ENCODE measurements at places on chromosomes 13 and 19.

DNA sequence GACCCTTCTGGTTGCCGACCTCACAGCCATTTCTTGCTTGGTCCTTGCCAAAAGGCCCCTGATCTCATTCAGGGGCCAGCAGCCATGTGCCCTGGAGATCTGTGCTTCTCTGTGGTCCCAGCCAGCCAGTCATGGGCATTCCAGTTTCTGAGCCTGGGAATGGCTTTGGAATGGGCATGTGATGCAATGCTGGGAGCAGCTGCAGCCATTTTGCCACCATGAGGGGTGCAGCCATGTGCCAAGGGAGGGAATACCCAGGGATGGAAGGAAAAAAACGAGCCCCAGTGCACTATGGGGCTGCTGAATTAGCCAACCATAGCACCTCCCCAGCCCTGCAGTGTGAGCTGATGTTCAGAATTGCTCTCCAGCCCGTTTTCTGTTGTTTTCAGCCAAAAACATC is 26.3 kb downstream of the F2RL3 start:
- no peak for ATAC-seq

DNA sequence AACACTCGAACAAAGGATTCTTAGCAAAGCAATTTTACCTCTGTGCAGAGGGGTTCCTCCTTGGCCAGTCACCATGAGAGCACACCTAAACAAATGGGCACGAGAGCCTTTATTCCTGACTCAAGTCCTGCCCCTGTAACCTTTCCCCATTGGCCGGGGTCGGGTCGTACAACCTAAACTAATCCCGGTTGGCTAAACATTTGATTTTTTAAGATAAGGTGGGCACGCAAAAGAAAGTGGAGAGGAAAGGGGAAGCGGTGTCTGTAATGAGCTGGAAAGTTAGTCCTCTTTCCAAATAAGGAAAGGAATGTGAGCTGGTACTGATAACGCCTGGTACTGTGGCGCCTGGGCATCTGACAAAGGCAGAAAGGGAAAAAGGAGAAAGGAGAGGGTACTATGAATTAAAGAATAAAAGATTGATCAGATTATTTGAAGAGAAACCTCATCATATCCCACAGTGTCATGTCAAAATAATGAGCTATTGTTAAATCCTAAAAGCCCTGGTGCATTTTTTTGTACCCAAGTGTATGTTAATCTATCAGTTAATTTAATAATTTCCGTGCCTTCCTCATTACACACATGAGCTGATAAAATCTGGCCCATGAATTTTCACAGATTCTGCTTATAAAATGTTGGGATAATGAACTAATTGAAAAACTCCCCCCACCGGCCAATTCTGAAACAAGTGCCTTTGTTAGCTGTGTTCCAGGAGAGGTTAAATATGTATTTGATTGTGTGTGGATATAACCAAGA is 335.7 kb downstream of the RFC3 start:
- ATAC-seq: no peak

DNA sequence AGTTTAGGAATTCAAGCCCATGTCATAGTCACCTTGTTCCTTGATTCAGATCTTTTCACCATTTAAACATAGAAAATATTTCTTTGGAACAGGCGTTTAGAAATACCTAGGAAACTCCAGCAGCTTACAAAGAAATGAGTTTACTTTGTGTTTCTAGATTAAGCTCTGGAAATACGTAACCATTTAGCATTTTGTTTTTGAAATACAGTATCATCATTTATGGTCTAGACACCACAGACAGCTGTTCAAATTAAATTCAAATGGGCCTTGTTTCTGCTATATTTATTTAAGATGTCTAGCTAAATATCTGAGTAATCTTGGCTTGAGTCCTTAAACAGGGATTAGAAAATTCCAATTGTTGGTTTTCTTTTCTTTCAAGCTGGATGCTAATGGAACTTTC is 228.5 kb downstream of the NDFIP2 start:
- no peak for ATAC-seq

DNA sequence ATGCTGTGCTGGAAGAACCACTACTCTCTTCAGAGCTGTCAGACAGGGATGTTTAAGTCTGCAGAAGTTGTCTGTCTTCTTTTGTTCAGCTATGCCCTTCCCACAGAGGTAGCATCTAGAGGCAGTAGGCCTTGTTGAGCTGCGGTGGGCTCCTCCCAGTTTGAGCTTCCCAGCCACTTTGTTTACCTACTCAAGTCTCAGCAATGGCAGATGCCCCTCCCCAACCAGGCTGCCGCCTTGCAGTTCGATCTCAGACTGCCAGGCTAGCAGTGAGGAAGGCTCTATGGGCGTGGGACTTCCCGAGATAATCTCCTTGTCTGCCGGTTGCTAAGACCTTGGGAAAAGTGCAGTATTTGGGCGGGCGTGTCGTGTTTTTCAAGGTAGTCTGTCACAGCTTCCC is 42.1 kb upstream of the UQCRFS1 start:
- ATAC-seq: no peak

DNA sequence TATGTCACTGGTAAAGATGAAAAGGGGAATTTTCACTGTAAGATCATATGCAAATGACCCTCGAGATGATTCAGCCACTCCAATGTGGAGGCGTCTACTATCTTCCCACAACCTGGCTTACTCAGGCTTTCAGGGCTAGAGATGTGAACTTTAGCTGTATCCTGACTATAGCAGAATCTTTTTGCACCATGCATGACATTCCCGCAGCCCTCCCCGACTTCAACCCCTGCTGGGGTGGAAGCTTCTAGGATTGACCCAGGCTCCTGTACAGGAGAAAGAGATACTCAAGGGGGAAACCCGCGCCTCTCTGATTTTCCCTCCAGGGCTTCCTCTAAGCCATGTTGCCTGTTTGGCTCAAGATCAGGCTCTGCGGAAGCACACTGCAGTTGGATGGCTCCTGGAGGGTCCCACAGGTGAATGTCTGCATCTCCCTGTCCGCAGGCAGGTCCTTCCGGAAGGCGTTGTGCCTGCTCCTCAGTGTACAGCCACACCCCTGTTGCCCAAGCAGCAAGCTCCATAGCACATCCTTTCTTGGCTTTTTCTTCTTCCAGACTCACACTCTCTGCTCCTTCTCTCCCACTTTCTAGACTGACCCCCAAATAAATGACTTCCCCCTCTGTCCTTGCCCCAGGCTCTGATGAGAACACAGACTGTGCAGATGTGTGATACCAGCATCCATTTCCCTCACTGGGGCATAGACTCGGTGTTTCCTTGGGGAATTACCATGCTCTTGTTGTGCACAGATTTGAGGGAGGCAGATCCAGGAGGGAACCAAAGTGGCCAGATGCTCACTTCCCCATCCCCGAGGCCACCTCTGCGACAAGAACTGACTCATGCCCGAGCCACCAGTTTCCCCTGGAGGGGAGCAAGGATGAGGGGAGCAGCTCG is 29.1 kb upstream of the POP4 start:
- ATAC-seq: peak; percentile 95

- ATAC-seq: no peak
These were observed 53.5 kb upstream of the TSHZ3 start for GRCh38 chr19:31402529-31403316.

GRCh38 chr13:90623318-90624011 is 724.0 kb upstream of the MIR17HG start:
- no peak for ATAC-seq

DNA sequence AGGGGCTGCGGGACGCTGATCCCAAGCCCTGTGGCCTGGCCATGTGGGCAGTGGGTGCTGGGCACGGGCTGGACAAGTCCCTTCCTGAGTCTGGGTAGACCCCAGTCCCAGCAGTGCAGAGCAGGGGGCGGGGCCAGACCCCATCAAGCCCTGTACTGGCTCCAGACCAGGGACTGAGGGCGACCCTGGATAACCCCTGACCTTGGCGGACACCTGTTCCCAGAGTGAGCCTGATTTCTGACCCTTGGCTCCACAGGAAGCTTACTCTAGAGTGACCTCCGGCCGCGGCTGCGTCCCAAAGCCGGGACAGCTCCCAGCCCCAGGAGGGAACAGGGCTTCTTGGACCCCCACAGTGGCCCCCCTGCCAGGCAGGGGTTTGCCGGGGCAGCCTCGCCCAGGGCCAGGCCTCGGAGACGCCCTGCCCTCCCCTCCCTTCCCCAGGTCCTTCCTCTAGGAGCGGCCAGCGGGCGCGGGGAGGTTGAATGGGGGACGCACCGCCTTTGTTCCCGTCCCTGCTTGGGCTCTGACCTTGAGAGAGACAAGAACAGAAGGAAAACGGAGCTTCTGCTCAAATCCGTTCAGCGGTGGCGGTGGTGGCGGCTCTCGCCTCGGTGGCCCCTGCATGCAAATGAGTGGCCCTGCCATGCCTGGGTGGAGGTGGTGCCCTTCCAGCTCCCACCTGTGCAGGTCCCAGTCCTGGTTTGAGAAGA is 2.3 kb upstream of the EFNA2 start:
- no peak for ATAC-seq

DNA sequence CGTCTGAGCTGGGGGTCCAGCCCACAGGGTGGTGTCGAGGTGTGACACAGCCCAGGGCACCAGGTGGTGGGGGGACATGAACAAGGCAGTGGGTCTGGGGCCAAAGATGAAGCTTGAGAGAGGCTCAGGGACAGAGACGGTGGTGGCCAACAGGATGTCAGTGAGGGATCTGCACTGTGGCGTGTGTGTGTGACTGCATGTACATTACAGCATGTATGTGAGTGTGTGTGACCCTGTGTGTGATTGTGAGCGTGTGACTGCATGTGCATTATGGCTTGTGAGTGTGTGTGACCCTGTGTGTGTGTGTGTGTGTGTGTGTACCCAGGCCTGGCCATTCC is 1.6 kb downstream of the ADAMTS10 start:
- ATAC-seq: no peak

DNA sequence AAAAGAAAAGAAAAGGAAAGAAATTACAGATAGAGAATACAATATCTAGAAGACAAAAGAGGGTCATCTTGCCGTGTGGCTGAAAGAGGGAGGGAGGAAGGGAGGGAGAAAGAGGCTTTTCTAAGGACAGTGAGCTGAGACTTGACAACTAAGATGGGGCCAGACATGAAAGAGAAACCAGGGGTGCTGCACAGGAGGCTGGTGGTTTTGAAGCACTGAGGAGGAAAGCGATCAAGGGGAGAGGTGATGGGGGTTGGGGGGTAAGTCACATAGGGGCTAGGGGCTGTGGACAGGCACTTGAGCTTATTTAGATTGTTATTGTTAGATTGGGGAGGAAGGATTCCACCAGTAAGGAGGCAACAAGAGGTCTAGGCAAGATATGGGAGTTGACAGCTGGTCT is 17.3 kb downstream of the PNPLA6 start:
- ATAC-seq: no peak

GRCh38 chr19:23771316-23771715 is 12.6 kb upstream of the ZNF681 start:
- peak; percentile 70 for ATAC-seq

GRCh38 chr19:53254411-53255341 is at the start of gene ZNF677:
ZNF677 (minus strand) TSS chr19:53254873; CDS start chr19:53251550, 3,323 bp downstream.
- peak; percentile 100 for ATAC-seq

DNA sequence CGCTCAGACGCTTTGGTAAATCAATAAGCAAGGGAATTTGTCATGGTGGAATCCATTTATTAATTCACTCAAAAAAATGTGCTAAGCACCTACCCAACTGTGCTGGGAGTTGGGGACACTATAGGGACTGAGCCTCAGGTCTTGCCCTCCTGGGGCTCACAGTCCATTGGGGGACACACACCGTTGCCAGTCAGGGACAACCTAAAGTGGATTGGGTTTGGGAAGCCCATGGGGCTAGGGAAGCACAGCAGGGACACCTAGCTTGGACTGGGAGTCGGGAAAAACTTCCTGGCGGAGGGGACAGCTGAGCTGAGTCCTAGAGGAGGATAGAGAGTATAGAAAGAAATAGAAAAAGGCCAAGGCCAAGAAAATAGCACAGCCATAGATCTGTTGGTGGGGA is 8.5 kb downstream of the FOSB start:
- no peak for ATAC-seq

GRCh38 chr19:19460258-19460731 is 54.8 kb downstream of the GATAD2A start:
- peak; percentile 54 for ATAC-seq

- ATAC-seq: no peak
These were observed 725.2 kb upstream of the SLITRK1 start for GRCh38 chr13:84607261-84608013.

GRCh38 chr13:21065686-21066085 is 4.3 kb upstream of the LATS2 start:
- no peak for ATAC-seq

DNA sequence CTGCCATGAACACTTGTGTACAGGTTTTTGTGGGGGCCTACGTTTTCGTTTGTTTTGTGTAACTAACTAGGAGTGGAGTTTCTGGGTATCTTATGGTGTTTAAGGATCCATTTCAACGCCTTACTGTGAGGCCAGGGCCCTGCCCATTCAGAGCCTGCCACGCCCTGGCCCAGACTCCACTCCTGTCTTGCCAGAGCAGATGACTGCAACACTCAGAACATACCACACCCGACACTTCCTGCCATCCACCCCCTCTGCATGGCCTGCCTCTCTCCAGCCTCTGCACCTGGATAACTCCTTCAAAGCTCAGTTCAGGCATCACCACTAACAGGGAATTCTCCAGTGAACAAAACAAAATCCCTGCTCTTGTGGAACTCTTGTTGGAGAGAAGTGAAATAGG is 43.2 kb downstream of the RGCC start:
- peak; percentile 69 for ATAC-seq

- ATAC-seq: no peak
These were observed 13.5 kb upstream of the FAM124A start for GRCh38 chr13:51208716-51209115.

- ATAC-seq: no peak
These were observed 18.7 kb upstream of the CRYL1 start for GRCh38 chr13:20544201-20544923.

DNA sequence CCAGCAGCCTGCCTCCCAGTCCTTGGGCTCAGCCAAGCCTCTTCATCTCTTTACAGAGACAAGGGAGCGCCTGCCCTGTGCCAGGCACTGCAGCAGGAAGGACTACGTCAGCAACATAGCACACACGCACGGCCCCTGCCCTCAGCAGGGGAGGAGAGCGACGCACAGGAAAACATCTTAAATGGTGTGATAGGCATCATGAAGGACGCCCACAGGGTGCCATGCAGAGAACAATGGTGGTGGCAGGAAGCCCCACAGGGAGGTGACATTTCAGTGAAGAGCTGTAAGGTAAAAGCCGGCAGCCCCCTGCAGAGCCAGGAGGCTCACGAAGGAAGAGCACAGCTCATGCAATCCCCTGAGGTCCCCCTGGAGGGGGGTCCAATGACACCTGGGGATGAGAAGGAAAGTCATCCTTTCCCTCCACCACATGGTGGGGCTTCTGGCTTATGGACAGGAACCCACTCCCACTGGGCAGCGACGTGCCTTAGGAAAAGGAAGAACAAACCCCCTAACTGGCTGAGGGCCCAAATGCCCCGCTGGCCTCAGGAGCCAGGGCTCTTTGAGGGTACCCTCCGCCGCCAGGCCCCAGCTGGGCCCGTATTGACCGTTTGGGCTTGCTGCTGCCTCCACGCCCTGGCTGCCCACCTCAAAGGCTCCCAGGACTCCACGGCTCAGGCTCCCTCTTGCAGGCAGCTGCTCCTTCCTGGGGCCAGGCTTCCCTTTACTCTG is 37.3 kb upstream of the C13orf42 start:
- peak; percentile 26 for ATAC-seq

DNA sequence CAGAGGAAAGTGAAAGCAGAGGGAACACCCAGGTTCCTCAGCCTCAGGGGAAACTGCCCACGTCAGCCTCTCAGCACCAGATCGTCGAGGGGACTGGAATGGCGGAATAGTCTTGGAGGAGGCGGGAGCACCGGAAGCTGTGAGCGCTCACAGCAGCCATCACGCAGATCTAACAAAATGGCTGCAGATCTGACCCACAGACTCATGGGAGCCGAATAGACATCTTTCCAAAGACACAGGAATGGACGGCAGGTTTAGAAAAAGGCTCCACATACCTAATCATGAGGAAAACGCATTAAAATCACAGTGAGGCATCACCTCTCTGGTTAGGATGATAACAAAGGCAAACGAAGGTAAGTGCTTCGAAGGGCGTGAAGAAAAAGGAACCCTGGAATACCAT is 11.8 kb upstream of the LILRA2 start:
- no peak for ATAC-seq

Data from activated T-helper 17 cell treated with anti-CD3 and anti-CD28 coated beads, Interleukin-2, amount 50 U/mL, for 72 hours (primary cell).